ENCODE measurements at places on chromosomes 5 and 9.

GRCh38 chr5:165882099-165882498 lies 2376.7 kb downstream of the MAT2B start:
- no peak for DNase-seq

GRCh38 chr9:113364951-113365350 lies 11.8 kb downstream of the HDHD3 start:
- no peak for DNase-seq

- no peak for DNase-seq
Observed at GRCh38 chr9:68508547-68508946, 32.1 kb downstream of the TMEM252 start.

- DNase-seq, result no peak
Observed at GRCh38 chr5:168304349-168304748, 12.9 kb downstream of the WWC1 start.

- no peak for DNase-seq
Observed at GRCh38 chr5:97478483-97478882, 295.4 kb upstream of the RIOK2 start.

DNA sequence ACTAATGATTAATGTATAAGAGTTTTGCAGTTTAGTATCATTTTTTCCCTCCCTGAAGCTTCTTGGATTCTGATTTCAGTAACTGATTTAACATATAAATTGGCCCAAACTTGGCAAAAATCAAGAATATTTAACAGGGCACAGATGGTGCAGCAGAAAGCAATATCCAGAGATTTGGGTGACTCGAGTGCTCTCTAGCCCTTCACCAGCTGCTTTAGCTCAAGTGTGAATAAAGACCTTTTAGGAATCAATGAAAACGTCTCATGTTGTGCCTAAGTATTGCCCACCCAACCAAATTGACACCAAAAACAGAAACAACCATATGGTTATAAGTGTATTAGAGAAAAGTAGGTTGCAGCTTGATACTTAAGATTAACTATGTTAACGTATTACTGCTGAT lies 933.4 kb upstream of the PTPRD start:
- DNase-seq, result no peak
